ENCODE measurements at places on chromosomes 2 and 18.

- DNase-seq: no peak
Measured at GRCh38 chr2:24493713-24494112, 2.7 kb downstream of the NCOA1 start.

DNA sequence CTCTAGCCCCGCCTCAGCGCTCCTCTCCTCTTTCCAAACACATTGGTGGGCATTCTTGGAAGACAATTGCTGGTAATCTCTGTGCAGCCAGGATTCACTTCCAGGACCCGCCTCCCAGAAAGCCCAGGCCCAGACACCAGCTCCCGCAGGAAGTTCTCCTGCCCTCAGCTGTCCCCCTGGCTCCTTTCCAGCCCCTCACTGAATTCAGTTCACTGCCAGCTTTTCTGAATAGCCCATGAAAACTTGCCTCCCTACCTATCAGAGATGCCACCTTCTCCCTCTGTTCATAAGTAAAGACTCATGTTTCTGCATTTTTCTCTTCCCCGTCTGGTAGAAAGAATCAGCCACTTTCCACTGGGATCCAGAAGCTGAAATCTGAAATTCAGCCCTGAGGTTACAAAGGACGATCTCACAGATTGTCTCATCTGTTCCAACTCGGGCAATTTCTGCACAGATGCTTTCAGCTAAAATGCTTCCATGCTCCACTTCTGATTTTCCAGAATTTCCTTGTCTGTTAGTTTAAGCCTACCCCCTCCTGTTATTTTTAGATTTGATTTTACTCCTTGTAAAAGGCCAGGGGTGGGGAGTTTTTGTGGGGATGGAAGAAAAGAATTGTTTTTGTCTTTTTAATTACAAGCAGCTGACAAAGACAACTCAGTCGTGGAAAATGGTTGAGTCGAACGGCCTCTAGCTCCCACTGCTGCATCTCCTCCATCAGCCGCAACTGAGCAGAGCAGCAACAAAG is 98.1 kb downstream of the SP3 start:
- DNase-seq: no peak

GRCh38 chr18:38690626-38691025 is 1125.0 kb upstream of the CELF4 start:
- no peak for DNase-seq

DNA sequence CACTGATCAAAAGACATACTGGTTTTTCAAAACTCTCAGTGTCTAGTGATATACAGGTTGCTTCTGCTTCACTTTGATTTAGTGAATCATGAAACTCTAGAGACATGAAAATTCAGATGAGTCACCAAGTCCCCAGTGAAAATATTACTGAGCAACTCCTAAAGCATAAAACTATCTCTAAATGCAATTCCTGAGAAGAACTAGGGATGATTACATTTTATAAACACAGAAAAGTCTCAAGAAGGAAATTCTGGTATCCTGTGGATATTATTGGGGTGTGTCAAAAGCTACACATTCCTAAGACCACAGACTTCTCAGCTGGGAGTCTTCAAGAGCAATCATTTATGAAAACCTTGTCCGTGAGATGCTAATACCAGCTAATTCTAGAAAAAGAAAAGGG is 9.7 kb downstream of the LRRTM4 start:
- DNase-seq: peak; percentile 32

GRCh38 chr2:57725337-57725947 is 321.2 kb upstream of the VRK2 start:
- no peak for DNase-seq

DNA sequence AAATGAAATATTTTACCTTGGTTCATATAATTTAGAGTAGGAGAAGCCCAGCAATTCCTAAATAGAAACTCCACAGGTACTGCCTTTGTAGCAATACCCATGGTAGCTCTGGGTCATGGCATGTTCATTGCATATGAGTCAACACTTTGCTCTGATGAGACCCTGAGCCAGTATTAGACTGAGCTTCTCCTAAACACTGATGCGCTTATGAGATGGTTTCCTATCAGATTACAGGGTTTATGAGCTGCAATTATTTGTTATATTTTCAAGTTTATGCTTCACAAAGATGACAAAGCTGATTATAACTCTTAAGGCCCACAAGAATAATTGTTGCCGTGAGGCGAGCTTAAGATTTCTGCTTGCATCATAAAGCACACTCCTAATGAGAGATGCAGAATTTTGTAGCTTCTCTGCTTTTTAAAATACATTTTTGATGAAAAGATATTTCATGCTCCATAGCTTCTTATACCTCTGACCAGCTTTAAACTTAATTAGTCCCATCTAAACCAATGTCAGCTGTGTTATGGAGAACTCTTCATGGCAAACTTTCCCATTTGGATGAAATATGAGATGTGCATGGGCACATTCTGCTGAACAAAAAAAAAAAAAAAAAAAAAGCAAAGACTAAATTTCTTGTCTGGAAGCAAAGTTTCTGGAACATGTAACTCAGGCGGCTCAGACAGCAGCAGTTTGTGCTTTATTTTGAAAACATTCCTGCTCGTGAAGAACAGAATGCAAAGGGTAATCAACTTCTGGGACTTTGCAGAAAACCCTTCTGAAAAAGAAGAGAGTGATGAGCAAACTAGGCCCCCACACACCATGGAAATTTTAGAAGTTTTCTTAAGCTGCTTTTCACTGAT is 162.6 kb downstream of the KCNE4 start:
- no peak for DNase-seq

- peak; percentile 67 for DNase-seq
Measured at GRCh38 chr2:88671786-88672427, 19.6 kb upstream of the RPIA start.

GRCh38 chr18:74795751-74796150 is 198.1 kb downstream of the ZNF407 start:
- no peak for DNase-seq

GRCh38 chr2:24893934-24894333 is 26.1 kb downstream of the ADCY3 start:
- DNase-seq: no peak

DNA sequence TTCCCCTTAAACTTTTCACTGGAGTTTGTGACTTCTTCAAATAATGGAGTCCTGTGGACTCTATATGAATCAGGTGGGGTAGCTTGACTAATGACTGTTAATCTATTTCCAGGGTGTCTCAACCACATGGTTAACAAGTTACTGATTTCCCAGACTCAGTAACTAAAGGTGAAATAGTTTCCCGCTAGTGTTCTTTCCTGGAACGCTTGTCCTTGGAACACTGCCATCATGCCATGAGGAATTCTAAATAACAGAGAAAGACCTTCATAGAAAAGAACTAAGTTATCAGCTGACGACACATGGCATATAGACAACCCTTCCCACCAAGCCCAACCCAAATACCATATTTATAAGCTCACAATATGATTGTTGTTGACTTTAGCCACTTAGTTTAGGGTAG is 1027.9 kb upstream of the FAM98A start:
- peak; percentile 89 for DNase-seq

DNA sequence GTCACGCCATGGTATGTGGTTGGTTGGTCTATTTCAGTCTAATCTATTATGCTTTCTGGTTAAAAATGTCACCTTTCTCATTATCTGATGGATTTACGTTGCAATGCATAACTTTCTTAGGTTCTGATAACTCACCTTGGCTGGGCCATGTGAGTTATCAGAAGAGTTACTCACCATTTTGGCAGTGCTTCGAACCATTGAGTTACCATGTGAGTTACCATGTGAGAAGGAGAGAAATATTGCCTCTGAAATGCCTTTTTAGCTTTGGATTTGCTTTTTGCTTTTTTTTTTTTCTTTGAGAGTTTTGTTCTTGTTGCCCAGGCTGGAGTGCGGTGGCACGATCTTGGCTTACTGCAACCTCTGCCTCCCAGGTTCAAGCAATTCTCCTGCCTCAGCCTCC is 1.6 kb downstream of the SMARCAL1 start:
- DNase-seq: no peak

DNA sequence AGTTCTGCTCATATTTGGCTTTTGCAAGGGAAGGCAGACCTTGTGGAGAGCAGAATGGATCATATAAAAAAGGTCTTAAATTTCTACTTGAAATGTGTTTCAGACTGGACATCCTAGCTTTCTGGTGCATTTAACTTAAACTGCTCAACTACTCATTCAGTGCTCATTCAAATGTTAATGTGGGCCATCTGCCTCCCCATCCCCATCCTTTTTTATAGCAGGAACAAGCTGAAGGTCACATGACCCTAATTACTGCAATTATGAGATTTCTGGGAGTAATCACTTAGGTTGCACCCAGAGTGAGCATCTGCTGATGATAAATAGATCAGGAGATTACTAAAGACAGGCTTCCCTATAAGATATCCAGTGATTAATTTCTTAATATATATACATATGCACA is 96.1 kb downstream of the MAP2 start:
- no peak for DNase-seq

GRCh38 chr18:49651033-49651432 is 89.2 kb downstream of the LIPG start:
- no peak for DNase-seq

GRCh38 chr2:186460465-186460864 is 25.6 kb upstream of the ZC3H15 start:
- peak; percentile 15 for DNase-seq

DNA sequence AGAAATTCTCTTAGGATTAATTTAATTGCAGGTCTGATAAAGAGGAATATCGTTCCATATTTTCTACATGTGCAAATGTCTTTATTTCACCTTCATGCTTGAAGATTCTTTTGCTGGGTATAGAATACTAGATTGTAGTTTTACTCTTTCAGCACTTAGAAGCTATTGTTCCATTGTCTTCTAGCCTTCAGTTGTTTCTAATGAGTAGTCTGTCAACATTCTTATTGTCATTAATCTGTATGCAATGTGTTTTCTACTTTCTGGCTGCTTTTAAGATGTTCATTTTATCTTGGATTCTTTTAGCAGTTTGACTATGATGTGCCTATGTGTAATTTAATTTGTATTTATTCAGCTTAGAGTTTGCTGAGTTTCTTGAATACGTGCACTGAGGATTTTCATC is 64.3 kb upstream of the ZNF385B start:
- no peak for DNase-seq

- DNase-seq: peak; percentile 66
Measured at GRCh38 chr2:120343433-120344105, 2.4 kb upstream of the INHBB start.

DNA sequence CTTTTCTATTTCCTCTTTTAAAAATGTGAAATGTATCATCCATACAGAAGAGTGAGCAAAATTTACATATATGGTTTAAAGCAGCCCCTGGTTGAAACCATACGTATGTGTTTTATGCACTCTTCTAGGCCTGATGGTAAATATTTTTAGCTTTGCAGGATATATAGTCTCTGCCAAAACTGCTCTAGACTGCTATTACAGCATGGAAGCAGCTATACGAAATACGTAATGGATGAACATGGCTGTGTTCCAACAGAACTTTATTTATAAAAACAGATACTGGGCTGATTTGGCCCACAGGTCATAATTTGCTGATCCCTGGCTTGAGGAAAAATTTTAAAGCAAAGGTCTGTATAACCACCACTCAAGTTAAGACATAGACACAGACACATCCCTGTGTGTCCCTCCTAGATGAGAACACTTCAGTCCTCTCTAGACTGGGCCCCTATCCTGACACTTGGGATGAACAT is 42.5 kb upstream of the ATP8B1 start:
- no peak for DNase-seq

- no peak for DNase-seq
Measured at GRCh38 chr18:74097803-74098202, 49.8 kb downstream of the FBXO15 start.

GRCh38 chr2:175439416-175439815 is 257.9 kb upstream of the ATP5MC3 start:
- DNase-seq: no peak

GRCh38 chr2:192126426-192126825 is 68.3 kb downstream of the TMEFF2 start:
- no peak for DNase-seq

GRCh38 chr2:39447266-39448168 is 10.4 kb upstream of the MAP4K3 start:
- DNase-seq: no peak

Data from RCC 7860 (cell line).